ENCODE measurements at places on chromosomes 16 and 17.

DNA sequence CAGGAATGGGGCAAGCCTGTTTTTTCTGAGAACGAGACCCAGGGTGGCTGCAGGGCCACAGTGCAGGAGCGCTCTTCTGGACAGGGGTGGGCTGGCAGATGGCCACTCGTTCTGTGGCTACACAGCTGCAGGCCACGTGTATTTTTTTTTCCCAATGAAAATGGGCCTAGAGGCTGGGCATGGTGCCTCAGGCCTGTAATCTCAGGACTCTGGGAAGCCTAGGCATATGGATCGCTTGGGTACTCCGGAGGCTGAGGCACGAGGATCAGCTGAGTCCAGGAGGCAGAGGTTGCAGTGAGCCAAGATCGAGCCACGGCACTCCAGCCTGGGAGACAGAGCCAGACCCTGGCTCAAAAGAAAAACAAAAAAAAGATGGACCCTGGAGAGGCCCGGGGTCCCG, 6.8 kb downstream of the UNKL start:
- H3K27ac ChIP-seq, result no peak overlapping the region
- peak overlapping the region; percentile 83 for H3K4me3 ChIP-seq
- H3K4me1 ChIP-seq, result peaks cover 3% of the 10 kb centered on the region
- peaks cover 10% of the 10 kb centered on the region for H3K27me3 ChIP-seq

DNA sequence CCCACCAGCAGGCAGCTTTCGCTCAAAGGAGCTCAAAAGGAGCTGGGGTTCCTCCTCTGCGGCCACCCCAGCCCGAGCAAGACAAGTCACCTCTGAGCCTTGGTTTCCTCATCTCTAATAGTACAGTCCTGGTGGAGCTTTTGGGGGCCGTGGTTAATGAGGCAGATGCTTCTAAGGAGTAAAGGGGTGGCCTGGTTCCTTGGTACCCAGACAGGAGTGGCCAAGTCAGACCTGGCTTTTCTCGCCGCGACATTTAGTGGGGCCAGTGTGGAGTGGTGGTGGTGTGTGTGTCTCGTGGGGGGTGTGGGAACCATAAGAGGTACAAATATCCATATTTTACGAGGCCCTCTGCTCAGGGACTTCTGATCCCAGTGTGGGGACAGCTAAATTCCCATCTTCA, 6.7 kb downstream of the FOXF1 start:
- H3K4me1 ChIP-seq, result peaks cover 7% of the 10 kb centered on the region
- no peak overlapping the region for H3K4me3 ChIP-seq
- no peak for DNase-seq
- H3K27ac ChIP-seq, result no peak overlapping the region

GRCh38 chr17:77451245-77451893, 310.6 kb downstream of the SEC14L1 start:
- H3K27me3 ChIP-seq, result peaks cover 33% of the 10 kb centered on the region
- H3K4me1 ChIP-seq, result peaks cover 75% of the 10 kb centered on the region
- H3K4me3 ChIP-seq, result peak overlapping the region; percentile 94
- peaks cover 10% of the 10 kb centered on the region for H3K36me3 ChIP-seq

DNA sequence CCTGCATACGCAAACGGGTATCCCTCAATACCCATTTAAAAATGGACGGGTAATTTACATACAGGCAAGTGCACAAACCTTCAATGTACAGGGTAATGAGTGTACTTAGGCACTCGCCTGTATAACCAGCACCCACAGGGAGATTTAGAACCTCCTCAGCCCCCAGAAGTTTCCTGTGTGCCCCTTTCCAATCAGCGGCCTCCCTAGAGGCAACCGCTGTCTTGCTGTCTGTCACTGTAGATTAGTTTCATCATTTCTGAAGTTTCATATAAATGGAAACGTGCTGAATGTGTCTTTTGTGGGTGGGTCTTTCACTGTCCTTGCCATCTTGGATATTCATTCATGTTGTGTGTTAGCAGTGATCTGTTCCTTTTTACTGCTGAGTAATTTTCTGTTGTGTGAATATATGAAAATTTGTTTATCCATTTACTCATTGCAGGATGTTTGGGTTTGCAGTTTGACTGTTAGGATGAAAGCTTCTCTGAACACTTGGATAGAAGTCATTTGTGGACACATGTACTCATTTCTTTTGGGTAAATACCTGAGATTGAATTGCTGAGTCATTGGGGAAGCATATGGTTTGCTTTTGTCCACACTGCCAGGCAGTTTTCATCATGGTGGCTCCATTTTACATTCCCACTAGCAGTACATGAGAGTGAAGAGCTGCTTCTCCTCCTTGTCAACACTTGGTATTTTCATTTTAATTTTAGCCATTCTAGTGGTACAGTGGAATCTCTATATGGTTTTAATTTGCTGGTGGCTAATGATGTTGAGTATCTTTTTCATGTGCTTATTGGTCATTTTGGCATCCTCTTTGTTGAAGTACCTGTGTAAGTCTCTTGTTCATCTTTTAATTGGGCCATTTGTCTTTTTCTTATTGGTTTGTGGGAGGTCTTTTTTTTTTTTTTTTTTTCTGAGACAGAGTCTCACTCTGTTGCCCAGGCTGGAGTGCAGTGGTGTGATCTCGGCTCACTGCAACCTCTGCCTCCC, 2.1 kb upstream of the ADCY7 start:
- no peak for DNase-seq
- H3K4me1 ChIP-seq, result peaks cover 14% of the 10 kb centered on the region
